Liver (tissue), 10 donors: ENCODE measurements at places on chromosomes 2 and 18. TPM values are rescaled to one million over a fixed set of nuclear protein-coding genes. Genes with fewer than 3 reads are reported as not detected.

DNA sequence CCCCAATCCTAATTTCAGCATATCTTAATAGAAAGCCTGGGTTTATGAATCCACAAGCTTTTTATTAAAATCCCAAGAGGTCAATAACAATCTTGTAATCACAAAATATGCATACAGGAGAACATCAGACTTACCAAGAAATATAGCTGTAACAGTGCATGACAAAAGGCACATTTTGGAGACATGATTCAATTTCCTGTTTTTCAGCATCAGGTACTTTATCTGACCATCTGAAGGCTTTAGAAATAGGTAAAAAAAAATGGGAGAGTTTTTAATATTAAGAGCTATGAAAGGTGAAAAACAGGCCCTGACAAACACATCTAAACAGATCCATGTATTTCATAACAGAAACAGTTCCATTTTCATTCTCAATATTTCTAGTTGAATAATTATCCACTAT, 89.9 kb upstream of the EFEMP1 start:
- no peaks in the 10 kb centered on the region for H3K36me3 ChIP-seq

DNA sequence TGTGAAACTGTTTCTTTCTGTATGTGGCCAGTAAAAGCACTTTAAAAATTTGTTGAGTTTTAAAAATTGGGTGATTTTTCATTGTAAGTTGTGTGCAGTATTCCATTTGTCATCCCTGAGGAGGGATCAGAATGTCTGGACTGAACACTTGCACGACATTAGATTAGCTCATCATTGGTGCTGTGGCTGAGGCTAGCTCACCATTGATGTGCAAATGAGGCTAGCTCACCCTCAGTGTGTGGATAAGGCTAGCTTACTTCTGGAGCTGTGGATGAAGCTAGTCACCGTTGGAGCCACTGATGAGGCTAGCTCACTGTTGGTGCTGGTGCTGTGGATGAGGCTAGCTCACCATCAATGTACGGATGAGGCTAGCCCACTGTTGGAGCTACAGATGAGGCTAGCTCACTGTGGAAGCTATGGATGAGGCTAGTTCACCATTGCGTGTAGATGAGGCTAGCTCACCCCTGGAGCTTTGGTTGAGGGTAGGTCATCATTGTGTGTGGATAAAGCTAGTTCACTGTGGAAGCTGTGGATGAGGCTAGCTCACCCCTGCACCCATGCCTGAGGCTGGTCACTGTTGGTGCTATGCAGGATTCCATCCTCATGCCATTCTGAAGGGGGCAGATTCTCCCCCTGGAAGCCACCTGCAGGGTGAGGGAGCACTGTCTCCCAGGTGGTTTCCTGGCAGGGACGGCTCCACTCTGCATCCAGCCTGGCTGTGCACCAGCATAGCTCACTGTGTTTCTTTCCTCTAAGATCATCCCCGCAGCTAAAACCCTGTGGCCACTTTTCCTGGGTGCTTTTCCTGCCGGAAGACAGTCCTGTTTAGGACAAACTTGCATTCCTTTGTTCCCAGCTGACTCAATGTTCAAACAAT, 101.1 kb downstream of the TWIST2 start:
- H3K27ac ChIP-seq, result no peak overlapping the region
- no peak overlapping the region for H3K4me3 ChIP-seq
- no peaks in the 10 kb centered on the region for H3K27me3 ChIP-seq
- no peaks in the 10 kb centered on the region for H3K36me3 ChIP-seq
- peak; percentile 9 for DNase-seq

- H3K4me1 ChIP-seq, result peaks cover 8% of the 10 kb centered on the region
- H3K36me3 ChIP-seq, result no peaks in the 10 kb centered on the region
- H3K4me3 ChIP-seq, result peak overlapping the region; percentile 89
- H3K27me3 ChIP-seq, result no peaks in the 10 kb centered on the region
- no peak overlapping the region for H3K27ac ChIP-seq
Observed at GRCh38 chr2:71277536-71278103, 50.7 kb upstream of the PAIP2B start.

DNA sequence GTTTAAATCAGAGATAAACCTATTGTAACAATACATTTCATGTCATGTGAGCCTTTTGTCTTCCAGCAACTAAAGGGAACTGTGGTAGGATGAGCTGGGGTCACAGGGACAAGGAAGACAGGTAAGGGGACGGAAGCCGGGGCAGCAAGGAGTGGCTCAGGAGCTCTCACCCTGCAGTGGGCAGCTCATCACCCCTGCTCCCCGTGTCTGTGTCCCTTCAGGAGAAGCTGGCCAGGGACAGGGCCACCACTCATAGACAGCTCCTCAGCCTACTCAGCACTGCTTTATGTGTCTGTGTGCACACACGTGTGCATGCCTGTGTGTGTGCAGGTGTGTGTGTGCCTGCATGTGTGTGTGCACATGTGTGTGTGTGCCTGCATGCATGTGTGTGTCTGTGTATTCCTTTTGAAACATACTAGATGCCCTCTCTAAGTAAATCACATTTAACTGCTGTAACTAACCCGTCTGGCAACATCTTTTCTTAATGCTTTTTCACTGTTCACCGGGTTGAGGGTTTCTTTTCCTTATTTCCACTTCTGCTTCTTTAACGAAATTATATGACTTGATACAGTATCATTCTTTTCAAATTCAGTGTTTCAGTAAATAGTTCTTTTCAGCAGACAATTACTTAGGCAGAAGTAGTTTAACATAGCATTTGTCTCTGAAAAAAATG, 44.2 kb downstream of the LRRFIP1 start:
- DNase-seq, result no peak
- H3K27ac ChIP-seq, result no peak overlapping the region
- no peaks in the 10 kb centered on the region for H3K36me3 ChIP-seq
- H3K4me1 ChIP-seq, result peaks cover 8% of the 10 kb centered on the region

- no peak overlapping the region for H3K27ac ChIP-seq
- H3K27me3 ChIP-seq, result no peaks in the 10 kb centered on the region
- no peaks in the 10 kb centered on the region for H3K36me3 ChIP-seq
- peaks cover 2% of the 10 kb centered on the region for H3K4me1 ChIP-seq
- no peak for DNase-seq
Observed at GRCh38 chr2:121072784-121073183, 212.2 kb downstream of the TFCP2L1 start.

DNA sequence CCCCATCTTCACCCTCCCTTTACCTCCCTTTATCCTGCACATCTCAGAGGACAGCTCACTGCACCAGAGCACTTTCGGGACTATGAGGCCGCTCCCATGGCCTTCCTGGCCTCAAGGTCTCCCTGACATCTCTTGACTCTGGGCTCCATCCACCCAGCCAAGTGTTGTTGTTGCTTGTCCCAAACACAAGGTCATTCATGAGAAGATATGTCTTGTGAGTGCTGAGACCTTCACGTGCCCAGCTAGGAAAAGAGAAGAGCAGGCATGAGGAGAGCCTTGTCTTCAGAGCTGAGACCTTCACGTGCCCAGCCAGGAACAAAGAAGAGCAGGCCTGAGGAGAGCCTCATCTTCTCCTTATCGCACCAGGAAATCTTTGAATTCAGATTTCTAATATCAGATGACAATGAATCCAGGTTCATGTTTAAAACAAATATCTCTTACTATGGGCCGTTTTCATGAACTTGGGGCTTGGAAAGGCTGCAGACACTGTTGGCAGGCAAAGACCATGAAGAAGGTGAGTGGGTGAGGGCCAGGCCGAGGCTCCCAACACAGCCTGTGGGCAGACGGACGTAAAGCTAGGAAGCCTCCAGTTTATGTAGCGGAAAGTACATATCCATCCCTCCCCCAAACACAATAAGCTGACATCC, 256.1 kb downstream of the NDUFA10 start:
- H3K4me1 ChIP-seq, result no peaks in the 10 kb centered on the region
- no peaks in the 10 kb centered on the region for H3K27me3 ChIP-seq
- H3K36me3 ChIP-seq, result no peaks in the 10 kb centered on the region
- no peak overlapping the region for H3K4me3 ChIP-seq
- DNase-seq, result no peak

DNA sequence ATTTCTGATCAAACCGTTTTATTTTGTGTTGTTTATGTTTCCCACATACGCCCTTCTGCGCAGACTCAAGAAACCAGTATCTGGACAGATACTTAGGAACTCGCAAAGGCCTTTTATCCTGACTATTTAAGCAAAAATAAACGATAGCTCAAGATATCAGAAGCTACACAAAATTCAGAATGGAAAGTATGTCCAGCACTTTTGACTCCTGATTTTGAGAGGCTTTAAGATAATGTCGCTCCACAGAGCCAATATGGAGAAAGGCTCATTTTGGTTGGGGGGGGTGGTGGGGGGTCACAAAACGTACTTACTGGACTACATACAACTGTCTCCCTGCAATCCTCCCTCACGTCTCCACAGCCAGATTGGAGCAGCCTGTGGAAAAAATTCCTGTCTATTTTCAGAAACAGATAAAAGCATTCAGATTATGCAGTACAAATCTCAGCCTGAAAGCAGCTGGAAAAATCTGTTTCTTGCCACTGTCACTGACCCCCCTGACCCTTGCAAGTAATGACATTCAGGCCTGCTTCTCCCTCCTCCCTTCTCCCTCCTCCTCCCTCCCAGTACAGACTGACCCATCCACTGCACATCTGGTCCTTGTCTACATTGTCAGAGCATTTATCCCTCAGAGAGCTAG, 34.9 kb upstream of the LCLAT1 start:
- no peaks in the 10 kb centered on the region for H3K27me3 ChIP-seq
- H3K27ac ChIP-seq, result peak overlapping the region; percentile 37

DNA sequence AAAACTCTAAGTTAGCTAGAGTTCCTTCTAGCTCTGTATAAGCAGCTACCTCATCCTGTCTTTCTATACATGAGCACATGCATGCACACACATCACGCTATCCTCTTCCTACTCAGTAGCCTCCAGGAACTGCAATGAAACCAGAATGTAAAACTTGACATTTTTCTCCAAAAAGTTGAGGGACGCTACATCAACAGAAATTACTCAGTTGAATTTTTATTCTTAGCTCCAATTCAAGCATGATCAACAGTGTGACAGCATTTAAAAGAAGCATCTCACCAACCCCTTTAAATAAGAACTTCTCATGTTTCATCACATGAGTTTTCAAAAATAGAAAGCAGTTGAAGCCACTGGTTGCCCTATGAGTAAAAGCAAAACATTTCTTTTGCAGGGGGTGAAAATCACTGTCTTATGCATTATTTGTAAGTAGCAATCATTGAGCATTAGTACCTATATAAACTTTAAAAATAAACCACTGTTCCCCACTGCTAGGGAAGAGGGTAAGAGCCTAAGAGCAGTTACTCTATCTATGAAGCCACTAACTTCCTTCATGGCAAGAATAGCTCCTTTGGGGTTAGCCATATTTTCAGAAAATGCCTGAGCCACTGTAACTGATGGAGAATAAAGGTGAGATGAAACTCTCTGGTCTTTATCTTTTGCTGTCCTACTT, 77.9 kb upstream of the ARL5A start:
- no peak for DNase-seq
- H3K4me3 ChIP-seq, result no peak overlapping the region
- no peaks in the 10 kb centered on the region for H3K4me1 ChIP-seq

Gene AOX1
- total RNA-seq, result 9.9 TPM

Gene RTKN
- total RNA-seq, result 27.8 TPM

Gene PAX8
- total RNA-seq, result 0.09 TPM

Gene LYPD6
- 0.25 TPM for total RNA-seq
